ENCODE measurements at places on chromosomes 16 and 17.

DNA sequence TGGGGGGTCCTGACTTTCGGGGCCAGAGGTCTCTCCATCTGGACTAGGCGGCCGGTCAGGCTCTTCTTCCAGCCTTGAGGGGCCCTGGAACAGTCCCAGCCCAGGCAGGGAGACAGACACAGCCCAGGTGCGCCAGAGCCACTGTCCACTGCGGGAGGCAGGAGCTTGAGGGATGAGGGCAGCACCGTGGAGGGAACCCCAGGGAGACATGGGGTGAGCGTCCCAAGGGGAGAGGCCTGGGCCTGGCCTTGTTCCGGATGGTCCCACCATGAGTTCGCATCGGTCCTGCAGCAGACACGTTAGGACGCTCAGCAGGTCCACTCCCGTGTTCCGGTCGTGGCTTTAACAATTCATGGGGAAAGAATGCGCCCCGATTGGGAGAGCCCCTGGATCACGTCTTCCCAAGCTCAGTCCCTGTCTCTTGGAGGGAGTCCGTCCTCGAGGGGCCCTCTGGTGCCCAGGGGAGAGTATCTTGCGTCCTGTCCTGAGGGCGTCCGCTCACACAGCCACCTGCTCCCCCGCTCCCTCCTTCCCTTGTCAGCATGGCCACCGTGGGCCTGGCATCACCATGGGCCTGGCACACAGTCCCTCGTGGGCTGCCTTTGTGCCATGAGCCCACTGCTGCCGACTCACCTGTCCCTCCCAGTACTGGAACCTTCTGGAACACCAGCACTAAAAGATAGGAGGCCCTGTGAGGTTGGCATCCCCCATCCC is 6.7 kb upstream of the NUDT16L1 start:
- DNase-seq = no peak

DNA sequence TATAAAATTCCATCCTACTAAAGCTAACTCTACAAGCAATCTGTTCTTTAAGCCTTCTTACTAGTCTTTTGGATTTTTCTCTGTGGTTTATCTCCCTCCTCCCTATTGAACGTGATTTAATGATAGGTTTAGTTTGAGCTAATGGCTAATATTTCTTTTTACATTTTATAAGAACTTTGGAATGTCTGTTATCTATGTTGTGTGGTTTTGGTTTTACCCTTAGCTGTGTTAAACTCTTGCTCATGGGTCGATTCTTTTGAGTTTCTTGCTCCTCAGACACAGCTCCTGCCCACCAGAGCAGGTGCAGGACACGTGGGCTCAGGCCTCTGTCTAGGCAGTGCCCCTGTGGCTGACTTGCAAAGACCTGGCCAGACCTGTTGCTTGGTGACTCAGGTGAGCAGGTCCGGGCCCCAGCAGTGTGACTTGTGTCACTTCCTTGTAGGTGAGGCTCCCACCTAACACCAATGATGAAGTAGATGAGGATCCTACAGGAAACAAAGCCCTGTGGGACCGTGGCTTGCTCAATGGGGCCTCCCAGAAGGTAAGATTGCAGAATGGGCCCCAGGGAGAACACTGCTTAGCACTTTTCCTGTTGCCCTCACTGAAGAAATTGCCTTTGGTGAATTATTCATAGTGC is 45.1 kb downstream of the SF3B3 start:
- DNase-seq = no peak

DNA sequence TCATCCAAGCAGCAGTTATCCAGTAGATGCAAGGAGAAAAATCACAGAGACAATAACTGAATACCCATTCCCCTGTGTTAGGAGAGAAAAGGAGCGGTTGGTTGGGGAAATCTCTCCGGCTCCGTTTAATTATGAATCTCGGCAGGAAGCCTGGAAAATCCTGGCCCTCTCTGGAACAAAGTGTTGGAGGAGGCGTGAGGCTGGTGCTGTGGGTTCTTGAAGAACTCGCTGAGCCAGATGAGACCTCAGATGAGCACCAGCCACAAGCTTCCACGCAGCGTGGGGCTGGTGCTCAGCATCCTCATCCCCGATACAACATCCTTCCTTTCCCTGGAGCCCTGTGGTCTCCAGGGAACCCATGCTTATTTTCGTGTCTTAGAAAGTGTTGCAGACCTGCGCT is 39.7 kb downstream of the CACNG4 start:
- DNase-seq = no peak

DNA sequence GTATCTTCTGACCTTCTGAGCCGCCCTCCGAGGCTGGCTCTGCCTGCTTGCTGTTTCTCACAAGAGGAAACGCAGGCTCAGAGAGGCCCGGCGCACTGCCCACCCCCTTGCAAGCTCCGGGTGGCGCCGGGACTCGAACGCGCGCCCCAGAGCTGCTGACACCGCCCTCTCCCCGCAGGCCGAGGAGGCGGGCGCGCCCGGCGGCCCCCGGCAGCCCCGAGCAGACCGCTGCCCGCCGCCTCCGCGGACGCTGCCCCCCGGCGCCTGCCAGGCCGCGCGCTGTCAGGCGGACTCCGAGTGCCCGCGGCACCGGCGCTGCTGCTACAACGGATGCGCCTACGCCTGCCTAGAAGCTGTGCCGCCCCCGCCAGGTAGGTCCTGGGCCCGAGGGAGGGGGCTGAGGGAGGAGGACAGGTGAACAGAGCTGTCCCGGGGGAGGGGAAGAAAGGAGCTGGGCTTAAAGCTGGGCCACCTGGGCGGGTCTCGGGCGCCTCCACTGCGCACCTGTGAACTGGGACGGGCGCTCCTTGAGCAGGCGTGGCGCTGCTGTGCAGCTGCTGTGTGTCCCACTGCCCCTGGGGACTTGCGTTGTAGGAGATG is 18.2 kb downstream of the WFDC1 start:
- DNase-seq = no peak

DNA sequence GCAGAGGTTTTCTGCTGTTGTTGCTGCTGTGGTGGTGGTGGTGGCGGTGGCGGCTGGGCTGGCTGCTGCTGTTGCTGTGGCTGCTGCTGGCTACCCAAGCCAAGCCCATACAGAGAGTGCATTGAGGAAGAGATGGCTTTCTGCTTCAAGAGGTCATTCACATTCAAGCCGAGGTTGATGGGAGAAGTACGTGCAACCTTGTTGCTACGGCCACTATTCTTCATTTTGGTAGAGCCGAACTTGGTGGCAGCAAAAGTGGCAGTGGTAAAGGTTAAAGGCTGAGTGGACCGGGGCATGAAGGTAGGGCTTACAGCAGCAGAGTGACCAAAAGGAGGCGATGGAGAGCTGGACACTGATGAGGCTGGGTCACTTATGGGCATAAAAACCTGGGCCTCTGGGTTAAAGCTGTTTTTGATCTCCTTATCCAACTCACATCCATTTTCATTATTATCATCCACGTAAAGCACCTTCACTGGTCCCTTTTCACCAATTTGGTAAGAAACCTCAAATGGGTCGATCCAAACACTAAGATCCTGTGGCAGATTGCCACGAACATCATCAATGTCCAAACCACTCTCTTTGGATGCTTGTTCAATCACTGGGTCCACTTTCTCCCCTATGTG is 2.8 kb downstream of the TOB1 start:
- no peak for DNase-seq

DNA sequence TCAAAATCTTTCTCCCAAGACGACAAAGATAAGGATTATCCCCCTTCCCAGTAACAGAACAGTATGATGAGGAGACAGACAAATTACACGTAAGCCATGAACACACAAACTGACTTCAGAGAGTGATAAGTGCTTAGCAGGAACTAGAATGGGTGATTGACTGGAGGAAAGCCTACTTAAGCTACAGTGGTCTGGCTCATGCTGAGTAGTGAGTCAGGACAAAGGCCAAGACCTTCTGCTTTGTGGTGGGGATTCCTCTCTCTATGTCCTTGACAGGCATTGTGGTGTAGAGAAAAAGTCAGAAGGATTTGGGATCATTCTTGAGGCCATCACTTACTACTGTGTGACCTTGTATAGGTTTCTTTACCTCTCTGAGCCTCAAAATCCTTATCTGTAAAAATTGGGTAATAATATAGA is 381.9 kb upstream of the CCL2 start:
- DNase-seq = no peak
